ENCODE measurements at places on chromosomes 3 and 15.

DNA sequence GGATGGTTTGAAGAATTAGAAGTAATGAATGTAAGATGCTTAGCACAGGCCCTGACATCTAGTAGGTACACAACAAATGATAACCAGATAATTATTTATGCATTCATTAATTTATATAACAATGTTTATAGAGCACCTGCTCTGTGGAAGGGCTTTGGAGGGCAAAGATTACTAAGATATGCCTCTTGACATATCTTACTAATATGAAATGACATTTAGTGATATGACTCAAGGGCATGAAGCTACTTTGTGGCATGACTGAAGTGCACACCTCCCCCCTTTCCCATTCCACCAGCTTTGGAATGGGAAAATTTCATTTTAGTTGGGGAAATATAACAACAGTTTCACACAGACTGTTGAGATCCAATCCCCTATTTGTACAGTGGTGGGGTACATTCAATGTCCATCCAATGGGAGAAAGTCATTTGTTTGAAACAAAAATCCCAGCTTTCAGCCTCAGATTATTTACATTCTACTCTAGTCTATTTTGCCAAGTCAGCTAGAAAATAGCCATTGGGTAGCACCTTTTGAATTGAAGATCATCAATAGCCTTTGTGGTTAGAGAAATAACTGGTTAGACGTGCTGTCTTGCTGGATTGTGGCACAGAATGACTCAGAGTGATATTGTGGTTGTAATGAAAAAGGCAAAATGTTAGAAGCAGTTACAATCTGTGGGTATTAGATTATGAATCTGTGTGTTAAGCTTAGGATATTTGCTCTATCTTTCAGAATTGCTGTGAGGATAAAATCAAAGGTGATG lies 72.9 kb downstream of the MOBP start:
- DNase-seq = no peak

GRCh38 chr3:51216291-51216690 lies 168.8 kb upstream of the MANF start:
- no peak for DNase-seq

DNA sequence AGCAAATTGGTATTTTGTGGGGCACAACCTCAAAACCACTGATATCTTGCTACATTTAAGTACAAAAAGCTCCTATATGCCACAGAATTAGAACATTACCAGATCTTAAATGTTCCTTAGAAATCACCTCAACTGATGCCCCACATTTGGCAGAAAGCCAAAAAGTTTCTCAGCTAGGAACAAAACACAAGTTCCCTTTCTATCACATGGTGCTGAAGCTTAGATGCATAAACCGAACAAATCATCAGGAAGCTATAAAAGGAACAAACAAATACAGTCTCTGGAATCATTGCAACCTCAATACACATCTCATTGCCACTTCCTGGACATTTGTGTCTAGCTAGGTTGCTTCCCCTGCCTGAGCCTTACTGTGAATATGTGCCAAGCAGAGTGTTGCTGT lies 492.6 kb downstream of the LPP start:
- no peak for DNase-seq

GRCh38 chr15:68633231-68634121 lies 54.7 kb downstream of the CORO2B start:
- DNase-seq = no peak

DNA sequence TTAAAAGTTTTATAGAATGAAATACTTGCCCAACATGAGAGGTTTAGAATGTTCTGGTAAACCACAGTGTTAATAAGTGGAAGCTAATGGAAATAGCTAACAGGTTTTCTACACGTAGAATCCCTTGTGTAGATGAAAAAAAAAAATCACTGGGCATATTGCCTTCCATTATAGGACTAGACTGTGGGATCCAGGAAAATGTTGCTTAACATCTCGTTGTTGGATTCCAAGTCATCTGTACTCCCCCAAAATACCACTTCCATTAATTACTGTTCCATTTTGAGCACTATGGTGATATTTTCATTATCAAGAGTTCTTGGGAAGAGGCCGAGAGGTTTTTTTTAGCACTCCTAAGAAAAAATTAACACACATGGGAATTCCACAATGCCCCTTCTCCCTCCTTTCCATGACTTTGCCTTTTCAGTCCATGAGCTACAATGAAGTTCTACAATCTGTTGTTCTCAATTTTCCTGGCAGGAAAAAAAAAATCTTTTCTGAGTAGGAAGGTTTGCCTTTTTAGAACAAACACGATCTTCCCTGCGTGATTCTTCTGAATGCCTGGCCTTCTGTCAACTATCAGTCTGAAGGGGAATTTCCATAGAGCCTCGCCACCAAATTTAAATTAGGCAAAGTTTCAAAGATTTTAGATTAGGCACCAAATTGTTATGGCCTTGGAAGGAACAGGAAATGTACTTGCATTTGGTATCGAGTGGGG lies 74.4 kb upstream of the CTDSPL start:
- DNase-seq = no peak

DNA sequence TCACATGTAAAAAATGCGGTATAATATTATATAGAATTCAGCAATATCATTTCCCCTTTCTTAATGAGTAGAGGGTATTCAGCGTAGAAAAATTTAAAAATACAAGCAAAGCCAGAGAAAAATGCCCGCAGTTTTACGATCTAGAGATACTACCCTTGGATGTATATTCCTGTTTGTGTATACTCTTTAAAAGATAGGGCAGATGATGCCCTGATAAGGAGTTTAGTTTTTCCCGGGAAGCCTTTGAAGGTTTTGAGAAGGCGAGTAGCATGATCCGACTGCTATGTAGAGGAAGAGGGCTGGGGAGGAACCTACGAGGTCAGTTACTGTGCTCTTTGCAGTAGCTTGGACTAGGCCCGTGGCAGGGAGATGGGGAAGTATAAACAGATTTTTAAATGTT lies 1.2 kb downstream of the YEATS2 start:
- DNase-seq = no peak

GRCh38 chr15:73794443-73795133 lies 41.4 kb upstream of the INSYN1 start:
- DNase-seq = no peak

- peak; percentile 51 for DNase-seq
Measured at GRCh38 chr15:63971427-63971805, 74.9 kb downstream of the DAPK2 start.

- no peak for DNase-seq
Measured at GRCh38 chr3:72487078-72487765, 361.0 kb downstream of the SHQ1 start.

- DNase-seq = no peak
Measured at GRCh38 chr3:127307916-127308315, 20.1 kb upstream of the PRR20G start.

DNA sequence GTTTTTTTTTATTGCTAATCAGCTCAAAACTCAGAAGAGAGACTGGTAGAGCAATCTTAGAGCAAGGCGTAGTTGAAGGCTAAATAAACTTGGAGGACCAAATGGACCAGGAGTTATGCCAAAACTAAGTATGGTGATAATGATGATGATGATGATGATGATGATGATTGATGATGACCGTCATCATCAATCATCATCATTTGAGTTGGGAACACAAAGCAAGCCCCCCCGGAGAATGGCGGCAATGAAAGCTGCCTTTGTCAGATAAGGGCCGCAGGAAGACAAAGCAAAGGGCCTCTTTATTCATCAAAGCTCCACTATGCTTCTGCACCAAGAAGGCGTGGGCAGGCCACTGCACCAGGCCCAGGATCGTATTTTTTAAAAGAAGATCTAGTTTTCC lies 82.1 kb upstream of the RAD18 start:
- no peak for DNase-seq

DNA sequence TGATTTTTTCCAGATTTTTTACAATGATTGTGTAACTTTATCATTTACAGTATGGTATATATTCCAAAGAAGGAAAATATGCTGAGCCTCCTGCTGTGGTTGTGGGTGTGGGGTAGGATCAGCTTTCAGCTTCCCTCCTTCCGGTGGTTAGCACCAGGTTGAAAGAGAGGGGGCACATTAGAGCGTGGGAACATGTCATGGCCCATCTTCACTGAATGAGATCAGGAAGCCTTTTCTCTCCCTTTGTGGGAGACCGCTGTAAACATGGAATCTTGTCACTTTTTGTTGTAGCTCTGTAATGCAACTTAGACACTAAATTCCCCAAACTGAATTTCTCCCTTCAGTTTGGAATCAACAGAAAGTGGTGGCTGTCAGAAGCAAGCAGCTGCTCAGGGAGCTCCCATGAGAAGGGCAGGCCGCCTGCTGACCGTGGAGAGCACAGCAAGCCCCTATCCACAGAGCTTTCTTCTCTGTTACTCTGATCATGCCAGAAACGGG lies 86.7 kb upstream of the LIMD1 start:
- DNase-seq = no peak
